Caco-2 (cell line): ENCODE measurements at places on chromosomes 2 and 18. TPM values are rescaled to one million over a fixed set of nuclear protein-coding genes. Genes with fewer than 3 reads are reported as not detected.

Gene NYAP2
- total RNA-seq = 0.07 and 0.11 TPM in 2 replicates

Gene NEB
- 14.7 and 17.6 TPM in 2 replicates for total RNA-seq

Gene GPR35
- total RNA-seq = 21.3 and 21.5 TPM in 2 replicates

Gene TUBA4A
- 14.9 and 15.6 TPM in 2 replicates for total RNA-seq

Gene GREB1L
- total RNA-seq = 71.1 and 75.4 TPM in 2 replicates

Gene COL4A4
- total RNA-seq = 8.7 and 9.5 TPM in 2 replicates

Gene ERBB4
- not detected in 2 replicates for total RNA-seq
